ENCODE measurements at places on chromosomes 1 and 21.

DNA sequence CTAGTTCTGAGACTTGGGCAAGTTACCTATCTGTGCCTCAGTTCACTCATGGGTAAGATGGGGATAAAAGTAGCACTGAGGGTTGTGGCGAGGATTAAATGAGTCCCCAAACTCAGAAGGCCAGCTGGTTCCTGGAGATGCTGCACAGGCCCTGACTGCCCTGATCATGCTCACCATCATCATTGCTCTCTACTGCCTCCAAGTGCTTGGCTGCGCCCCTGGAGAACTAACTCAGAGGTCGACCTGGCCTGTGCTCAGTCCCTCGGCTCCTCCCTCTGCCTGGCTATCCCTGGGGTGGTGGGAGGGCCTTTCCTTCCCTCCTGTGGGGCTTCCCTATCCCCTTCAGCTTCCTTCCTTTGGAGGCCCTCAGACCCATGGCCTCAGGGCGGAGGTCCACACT lies 5.6 kb downstream of the SLC5A9 start:
- no peak for ATAC-seq

DNA sequence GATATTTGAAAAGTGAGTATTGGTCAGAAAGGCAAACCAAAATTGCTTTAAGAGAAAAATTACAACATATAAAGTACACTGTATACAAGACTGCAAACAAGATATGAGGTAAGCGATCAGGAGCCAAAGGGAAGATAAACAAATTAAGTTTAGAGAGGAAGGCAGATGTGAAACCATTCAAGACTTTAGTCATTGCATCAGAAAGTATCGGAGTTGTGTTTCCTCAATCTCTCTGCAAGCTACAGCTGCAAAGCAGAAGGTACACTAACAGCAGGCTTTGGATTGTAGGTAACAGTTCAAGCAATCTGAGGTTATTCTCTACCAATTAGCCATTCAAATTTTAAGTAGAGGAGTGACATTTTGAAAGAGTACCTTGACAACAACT lies 21.3 kb upstream of the TLCD4 start:
- ATAC-seq, result no peak

- ATAC-seq, result no peak
Measured at GRCh38 chr1:214513394-214513793, 38.0 kb downstream of the PTPN14 start.

GRCh38 chr1:18965206-18966173 lies 9.0 kb upstream of the IFFO2 start:
- peak; percentile 76 for ATAC-seq

- ATAC-seq, result no peak
Measured at GRCh38 chr1:22801761-22802160, 91.1 kb downstream of the EPHB2 start.

GRCh38 chr1:3068564-3069431 lies at the start of gene PRDM16:
Gene PRDM16 (plus strand): TSS chr1:3069203. CDS start chr1:3069260, 57 bp downstream.
- ATAC-seq, result no peak

DNA sequence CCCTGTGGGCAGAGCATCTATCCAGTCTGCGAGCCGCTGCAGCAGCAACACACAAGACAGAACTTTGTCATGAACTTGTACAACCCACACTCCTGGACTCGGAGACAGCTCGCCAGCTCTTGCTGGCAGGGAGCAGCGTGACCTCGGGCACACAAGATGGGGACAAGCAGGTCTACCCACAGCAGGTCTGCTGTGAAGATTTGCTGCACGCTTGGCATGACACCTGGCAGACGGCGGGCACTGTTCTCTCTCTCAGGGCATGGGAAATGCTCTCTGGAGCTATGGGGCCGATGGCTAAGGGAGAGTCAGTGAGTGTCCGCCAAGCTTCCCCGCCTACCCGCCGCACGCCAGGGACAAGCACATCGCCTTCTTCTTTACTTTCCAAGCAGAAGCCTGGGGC lies 90.0 kb downstream of the STUM start:
- ATAC-seq, result no peak

DNA sequence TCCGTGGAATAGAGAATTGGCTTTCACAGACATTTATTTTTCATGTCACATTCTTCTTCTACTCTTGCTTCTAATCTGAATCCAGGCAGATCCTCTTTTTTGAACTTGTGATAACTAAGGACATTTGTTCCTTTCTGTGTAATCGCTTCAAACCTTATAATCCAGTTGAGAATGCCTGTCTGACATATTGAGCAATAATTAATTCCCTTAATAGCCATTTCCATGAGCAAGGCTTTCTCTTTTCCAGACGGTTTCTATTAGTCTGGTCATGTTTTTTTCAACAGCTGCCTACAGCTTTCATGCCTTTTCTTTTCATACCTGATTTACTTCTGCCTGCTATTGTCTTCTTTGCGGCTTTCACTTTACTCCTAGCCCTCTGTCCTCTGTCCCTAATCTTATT lies 163.4 kb downstream of the CYYR1 start:
- ATAC-seq, result no peak

DNA sequence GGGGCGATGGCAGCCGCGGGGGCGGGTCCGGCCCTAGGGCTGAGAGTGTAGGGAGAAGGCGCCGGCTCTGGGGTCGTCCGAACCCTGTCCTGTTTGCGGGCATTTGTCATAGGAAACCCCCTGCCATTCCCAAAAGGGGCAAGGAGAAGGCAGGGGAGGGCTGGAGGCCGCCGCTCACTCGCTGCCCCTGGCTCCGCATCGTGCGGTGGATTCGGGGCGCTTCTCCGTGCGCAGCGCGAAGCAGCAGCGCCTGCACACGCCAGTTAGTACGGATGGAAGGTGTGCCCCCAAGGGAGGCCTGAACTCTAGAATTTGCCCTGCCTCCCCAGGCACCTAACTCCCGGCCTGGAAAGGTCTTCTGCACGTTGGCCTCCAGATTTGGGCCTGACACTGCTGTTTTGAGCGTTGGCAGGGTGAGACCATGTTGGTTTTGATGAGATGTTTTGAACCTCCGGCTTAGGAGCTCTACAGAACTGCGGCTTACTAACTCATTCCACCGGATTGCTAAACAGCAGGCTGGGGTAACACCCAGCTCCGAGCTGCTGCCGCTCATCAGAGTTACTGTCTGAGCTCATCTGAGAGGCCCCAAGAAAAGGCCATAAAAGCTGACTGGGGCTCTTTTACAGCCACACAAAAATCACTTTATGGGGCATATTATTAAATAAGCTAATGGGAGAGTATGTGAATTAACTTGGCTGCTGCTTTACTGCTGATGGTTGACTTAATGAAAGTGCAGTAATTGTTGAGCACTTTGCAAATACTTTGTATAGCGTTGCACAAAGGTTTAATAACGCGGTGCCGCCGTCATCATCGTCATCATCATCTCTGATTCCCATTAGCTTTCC lies 987 bp downstream of the GPR137B start:
- peak; percentile 60 for ATAC-seq

GRCh38 chr1:200771625-200772555 lies 33.2 kb downstream of the CAMSAP2 start:
- no peak for ATAC-seq

DNA sequence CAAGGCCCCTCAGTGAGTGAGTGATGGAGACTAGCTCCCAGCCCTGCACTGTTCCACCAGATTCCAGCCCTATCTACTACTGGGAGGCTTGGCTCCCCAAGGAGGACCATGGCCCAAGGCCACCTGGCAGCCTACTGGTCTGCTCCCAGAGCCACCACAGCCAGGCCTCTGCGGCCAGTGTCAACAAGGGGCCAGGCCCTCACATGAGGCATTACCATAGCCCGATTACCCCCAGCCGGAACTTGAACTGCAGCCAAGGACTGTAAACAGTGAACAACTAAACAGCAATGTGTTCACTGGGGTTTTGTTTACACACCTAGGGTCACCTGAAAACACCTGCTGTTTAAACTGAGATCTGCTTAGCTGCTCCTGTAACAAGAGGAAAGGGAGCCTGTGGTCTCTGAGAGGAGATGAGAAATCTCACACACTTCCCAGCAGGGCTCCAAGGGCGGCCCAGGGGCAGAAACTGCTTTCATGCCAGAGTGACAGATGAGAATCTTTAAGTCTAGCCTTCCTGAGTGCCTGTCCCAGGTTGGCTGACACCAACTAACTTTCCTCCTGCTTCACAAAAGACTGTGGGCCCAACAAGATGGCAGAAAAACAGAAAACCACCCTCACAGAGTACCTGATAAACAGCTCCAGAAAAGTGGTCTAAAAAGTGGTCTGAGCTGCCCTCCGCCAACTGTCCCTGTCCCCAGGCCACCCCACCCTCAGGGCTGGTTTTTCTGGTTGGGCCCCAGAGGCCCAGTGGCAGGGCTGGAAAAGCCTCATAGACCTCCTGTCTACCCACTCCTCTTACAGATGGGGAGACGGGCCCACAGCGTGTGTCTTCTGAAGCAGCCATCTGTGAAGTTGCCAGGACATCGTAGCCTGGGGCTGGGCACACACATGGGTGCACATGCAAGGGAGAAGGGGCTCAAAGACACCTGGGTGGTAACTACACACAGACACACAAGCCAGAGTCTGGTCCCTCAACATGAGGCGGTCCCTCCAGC lies 28.8 kb downstream of the MEF2D start:
- no peak for ATAC-seq

DNA sequence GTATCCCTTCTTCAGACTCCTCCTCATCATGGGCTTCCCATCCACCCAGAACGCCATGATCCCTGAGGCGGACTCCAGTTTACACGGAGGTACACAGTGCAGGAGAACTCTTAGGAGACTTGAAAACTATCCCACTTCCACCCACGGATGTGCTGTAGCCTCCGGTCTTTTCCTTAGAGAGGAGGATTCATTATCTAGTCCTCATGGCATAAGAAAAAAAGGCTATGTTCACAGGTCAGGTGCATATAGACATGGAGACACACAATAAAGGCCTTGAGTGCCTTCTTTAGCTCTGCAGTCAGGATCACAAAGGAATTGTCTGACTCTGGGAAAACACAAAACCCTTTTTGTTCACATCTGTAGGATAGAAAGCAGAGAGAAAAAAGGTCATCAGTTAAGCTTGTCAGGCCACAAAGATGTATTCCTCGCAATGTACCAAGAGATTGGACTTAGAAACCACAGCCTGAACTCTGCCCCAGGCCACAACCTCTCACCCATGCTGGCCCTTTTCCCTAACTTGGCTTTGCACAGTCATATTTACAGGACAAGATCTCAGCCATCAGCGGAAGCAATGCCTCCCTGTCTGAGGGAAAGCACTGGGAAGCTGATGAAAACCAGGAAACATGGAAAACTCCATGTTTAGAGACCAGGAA lies 9.0 kb downstream of the CRP start:
- no peak for ATAC-seq

DNA sequence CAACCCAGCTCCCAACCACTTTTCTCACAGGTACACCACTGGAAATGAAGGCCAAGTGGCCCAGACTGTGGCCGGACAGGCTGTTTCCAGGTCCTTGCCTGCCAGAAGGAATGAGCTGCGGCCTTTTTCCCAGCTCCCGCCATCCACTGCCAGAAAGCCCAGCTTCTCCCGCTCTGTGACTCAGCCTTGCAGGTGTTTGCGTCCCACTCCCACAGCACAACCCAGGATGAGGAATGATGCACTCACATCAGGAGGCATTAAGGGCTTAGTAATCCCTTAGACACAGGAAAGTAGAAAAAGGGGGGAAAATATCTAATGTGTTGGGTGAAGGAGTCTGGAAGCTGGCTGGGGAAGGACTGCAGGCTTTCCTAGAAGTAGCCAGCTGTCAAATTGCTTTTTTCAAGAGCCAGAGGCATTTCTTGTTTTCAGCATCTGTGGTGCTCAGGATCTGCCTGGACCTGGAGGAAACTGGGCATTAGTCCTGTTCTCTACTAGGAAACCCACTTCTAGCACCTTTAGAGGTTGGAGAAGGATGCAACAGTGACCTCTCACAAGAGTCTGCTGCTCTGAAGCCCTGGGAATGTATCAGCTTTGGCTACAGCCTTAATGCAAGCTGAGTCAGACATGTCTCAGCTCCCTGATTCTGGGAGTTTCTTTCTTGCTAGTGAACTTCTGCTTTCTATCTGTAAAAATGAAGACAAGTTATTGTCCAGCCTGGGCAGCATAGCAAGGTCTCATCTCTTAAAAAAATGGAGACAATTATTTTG lies 13.2 kb upstream of the MAP1LC3C start:
- ATAC-seq, result peak; percentile 82

GRCh38 chr1:52727956-52728656 lies 1.9 kb downstream of the ZYG11B start:
- ATAC-seq, result no peak

GRCh38 chr1:223733898-223734852 lies 21.8 kb downstream of the CAPN2 start:
- no peak for ATAC-seq

GRCh38 chr1:43982808-43983207 lies 3.8 kb downstream of the B4GALT2 start:
- no peak for ATAC-seq

DNA sequence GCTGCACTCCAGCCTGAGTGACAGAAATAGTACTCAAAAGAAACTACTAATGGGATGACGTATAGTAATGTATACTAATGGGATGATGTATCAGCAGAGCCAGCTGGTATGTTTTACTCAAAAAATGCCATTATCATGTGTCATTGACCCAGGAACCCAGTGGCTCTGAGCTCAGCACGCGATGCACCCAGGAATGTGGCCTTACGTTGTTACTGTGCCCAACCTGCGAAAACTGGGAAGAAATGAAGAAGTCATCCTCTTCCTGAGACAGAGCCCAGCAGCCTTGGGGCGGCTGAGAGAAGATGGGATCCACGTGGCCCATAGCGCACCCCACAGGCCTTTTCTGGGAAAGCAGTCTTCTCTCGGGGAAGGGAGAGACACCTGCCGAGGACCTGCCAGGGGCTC lies 8.8 kb downstream of the UBE2J2 start:
- ATAC-seq, result peak; percentile 91

DNA sequence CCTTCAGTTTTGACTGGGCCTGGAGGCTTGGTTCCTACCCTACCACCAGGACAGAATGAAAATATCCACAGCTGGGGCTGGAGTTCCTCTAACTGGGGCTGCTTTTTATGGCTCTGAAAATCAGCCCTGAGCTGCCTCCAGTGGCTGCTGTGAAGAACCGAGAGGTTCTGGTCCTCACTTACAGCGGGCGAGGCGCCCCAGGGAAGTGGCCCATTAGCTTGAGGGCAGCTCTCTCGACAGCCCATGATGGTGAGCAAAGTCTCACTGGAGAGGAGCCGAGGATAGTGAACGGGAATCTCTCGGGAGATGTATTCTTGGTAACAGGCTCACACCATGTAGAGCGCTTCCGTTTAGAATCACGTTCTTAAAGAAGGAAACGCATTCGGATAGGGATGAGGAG lies 459.7 kb downstream of the KIF26B start:
- ATAC-seq, result peak; percentile 73

- no peak for ATAC-seq
Measured at GRCh38 chr1:88801575-88802208, 89.7 kb downstream of the GTF2B start.

- ATAC-seq, result no peak
Measured at GRCh38 chr1:247303216-247303615, 28.5 kb downstream of the ZNF496 start.

Data from SK-N-SH treated with all-trans-retinoic acid at 6 μM for 48 hours (cell line).